ENCODE measurements at places on chromosomes 6 and 20.

DNA sequence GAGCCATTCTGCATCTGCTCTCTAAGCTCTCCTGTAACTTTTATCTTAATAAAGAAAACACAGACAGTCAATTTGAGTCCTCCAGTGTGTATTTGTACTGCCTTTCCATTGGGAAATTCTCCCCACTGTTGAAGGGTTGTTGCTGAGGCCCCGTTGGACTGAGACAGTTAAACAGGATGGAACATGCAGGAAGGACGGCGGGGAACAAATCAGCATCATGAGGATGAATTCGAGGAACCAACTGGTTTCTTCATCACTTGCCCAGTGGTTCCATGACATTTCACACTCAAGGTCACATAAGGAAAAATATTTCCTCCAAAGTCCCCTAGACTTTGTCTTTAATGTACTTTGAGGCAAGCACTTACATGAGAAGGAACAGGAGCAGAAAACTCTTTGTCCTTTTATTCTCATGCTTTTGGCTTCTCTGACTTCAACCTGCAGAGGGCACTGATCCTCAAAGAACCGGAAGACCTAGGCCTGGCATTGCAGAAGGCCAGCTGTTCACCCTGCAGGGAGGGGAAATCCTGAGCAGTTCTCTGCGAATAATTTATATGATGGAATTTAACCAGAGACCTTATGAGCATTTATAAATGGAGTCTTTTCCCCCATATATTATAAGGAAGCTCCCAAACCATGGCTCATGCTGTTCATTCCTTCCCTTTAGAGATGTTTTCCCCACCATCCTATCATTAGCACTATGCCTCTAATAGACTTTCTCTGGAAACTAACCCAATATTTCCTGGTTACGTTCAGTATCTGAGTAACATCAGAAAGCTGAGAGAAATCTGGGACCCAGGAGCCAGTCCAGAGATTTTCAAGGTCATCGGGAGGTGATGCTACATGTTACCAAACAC is 55.2 kb upstream of the ADGRF1 start:
- DNase-seq = peak; percentile 1

- no peak for DNase-seq
Measured at GRCh38 chr6:119346936-119347335, 2.6 kb downstream of the MAN1A1 start.

- DNase-seq = no peak
Measured at GRCh38 chr6:124989136-124989983, 27.1 kb downstream of the RNF217 start.

DNA sequence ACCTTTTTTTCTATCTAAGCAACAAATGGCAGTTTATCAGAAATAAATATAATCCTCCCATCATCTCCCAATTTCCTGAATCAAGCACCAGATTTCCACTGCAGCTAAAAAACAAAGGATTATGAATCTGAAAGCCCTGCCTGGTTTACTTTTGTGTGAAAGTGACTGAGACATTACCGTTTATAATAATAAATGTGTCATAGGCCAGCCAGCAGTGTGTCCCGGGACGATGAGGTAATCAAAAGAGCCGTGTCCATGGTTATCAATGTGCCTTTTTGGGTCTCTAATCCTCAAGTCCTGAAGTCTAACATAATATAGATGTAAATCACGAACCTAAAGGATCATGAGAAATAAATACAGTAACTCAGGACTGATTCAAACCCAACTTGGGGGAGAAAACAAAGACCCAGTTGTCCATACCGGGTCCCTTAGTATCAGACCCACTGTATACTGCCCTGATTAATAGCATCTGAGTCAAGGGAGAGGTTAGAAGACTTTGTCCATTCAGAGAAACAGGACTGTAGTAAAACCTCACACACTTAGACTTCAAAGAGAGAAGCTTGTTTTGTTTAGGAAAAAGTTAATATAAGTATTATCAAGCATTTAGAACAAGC is 149.1 kb downstream of the SASH1 start:
- no peak for DNase-seq

DNA sequence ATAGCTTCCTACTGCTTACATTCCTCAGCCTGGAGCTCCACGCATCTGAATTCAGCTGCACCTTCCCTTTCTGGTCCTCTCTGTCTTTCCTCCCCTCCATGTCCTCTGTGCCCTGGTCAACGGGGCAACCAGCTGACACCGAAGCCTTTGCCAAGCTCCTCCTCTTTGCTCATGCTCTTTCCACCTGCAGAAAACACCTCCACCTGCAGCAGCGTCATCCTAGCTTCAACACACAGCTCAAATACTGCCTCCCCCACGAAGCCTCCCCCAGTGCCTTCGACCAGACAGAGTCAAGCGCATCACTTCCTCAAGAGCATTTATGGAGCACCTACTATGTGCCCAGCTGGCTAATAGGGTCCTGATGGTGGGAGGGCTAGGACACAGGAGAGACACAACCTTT is 9.2 kb downstream of the CDH22 start:
- DNase-seq = no peak

DNA sequence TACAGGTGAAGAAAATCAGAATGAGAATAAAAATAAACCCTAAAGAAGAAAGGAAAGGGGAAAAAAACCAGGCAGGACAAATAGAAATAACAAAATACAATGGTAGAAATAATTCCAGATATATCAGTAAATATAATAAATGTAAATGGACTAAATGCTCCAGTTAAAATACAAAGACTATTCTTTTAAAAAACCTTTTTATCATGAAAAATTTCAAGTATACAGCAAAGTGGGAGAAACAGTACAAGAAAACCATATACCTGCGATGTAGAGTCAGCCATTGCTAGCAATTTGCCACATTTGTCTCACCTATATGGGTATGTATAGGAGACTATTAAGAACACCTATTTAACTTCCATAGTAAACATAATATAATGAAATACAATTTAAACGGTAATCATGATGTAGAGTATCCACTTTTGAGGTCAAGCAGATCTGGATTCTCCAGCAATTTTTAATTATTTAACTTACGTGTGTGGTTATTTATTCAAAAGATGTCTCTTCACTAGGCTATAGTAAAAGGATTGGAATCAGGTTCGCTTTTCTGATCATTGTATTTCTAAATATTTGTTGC is 914 bp upstream of the VAPB start:
- no peak for DNase-seq

- DNase-seq = no peak
Measured at GRCh38 chr20:58458342-58459057, 56.7 kb downstream of the APCDD1L start.

DNA sequence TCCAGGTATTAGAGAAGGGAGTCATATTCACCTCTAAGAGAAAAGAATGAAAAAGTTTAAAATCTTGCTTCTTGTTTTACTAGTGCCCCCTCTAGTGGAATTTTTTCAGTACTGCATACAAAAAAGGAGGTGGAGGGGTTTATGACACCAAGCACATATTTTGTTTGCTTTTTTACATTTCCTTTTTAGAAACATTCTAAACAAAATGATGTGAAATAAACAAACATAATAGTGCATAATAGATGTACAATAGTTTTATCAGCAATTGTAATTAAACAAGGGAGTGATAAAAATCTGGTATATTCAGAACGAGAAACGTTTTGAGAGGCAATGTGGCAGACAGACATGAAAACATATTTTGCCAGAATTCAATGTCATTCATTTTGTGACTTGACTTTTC is 111.0 kb upstream of the TFAP2D start:
- no peak for DNase-seq

GRCh38 chr20:53763707-53764414 is 170.2 kb upstream of the ZNF217 start:
- no peak for DNase-seq

GRCh38 chr6:129661536-129662405 is 48.2 kb downstream of the ARHGAP18 start:
- no peak for DNase-seq

All from stimulated activated CD8-positive, alpha-beta memory T cell treated with anti-CD3 and anti-CD28 coated beads, Interleukin-15, amount 100 ng/mL, for 48 hours (primary cell).